NCI-H2081 (cell line): ENCODE measurements at places on chromosomes 16 and 17.

DNA sequence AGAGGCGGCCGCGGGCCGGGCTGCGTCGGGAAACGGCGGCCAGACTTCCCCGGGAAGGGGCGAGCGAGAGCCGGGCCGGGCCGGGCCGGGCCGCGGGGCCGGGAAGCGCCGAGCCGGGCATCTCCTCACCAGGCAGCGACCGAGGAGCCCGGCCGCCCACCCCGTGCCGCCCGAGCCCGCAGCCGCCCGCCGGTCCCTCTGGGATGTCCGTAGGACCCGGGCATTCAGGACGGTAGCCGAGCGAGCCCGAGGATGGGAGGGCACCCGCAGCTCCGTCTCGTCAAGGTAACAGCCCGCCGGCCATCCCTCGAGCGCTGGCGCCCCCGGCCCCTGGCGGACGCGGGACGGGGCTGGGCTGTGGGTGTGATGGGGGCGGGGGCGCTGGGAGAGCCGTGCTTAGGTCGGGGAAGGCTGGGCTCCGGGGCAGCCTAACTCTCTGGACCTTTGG lies at the start of gene CRHR1:
TSS of gene CRHR1 (plus strand) at position 28 of the 448 bp plus-strand sequence. CDS start at position 253, 225 bp downstream.
- DNase-seq: no peak

GRCh38 chr16:74871608-74872007 lies 97.0 kb upstream of the FA2H start:
- DNase-seq: no peak

DNA sequence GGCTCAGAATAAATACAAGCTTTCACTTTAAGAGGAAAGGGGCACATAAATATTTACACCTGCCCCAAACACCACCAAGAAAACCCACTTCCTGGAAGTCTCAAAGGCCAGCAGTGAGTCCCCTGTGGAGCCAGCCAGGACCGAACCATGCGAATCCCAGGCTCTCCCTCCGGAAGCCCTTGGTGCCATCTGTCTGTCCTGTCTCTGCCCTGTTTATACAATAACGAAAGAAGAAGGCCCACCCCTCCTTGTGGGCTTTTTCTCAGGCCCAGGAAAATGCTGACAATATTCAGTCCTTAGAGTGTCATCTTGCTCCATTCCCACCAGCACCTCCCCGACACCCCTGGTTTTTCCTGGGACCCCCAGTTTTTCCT lies 3.6 kb upstream of the SLC6A4 start:
- no peak for DNase-seq

DNA sequence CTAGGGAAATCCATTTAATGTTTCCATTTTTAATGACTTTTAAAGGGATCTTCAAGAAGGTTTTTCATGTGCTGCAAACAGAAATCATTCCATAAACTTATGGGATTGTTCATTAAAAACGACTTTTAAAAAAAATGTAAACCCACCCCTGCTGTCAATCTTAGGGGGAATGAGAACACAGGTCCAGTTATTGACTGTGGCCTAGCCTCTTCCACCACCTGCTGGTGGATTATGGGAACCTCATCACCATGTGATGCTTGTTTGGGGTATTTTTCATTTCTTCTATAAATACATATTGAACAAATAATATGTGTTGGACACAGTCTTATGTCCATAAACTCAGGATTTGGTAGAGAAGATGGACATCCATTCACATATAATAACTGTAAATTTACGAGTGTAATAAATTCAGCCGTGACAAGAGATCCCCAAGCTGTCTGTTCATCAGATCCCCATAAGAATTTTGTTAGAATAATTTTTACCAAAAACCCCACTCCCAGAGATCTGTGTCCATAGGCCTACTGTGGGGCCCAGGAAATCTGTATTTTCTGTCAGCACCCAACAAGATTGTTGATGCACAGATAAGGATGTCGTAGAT lies 42.0 kb upstream of the TMC5 start:
- DNase-seq: peak; percentile 53

GRCh38 chr16:12168074-12169000 lies 191.8 kb downstream of the SNX29 start:
- no peak for DNase-seq

DNA sequence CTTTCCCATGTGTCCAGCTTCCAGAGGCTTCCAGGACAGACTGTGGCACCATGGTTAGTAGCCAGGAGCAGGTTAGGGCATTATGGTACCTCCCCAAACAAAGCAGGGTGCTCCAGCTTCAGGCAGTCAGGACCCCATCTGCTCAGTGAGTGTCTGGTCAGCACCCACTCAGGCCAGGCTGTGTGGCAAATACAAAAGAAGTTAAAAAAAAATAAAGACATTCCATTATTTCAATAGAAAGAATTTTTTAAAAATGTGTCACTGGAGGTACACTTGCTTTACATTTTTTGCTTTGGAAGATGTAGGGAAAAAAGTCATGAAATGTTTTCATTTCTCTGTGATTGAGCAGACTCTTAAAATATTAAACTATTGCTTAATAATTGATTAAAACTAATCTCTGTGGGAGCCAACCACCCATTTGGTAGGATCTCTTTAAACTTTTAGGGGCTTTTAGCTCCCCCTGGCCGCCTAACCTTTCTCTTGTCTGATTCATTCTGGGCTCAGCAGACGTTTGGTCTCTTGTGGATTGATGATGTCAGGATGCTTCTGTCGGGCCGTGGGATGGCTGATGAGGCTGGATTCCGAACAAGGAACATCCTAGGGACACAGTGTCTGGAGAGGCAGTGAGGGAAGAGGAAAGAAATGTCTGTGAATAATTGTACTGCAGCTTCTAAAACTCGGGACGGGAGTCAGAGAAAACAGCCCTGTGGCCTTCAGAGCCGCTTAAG lies 28.4 kb upstream of the NPTX1 start:
- DNase-seq: no peak

GRCh38 chr16:78292086-78292843 lies 192.8 kb downstream of the WWOX start:
- no peak for DNase-seq

- DNase-seq: peak; percentile 90
These were observed 72.5 kb downstream of the RBFOX1 start for GRCh38 chr16:7405166-7405565.

- DNase-seq: no peak
These were observed 135.0 kb downstream of the CDK5R1 start for GRCh38 chr17:32621612-32622312.

DNA sequence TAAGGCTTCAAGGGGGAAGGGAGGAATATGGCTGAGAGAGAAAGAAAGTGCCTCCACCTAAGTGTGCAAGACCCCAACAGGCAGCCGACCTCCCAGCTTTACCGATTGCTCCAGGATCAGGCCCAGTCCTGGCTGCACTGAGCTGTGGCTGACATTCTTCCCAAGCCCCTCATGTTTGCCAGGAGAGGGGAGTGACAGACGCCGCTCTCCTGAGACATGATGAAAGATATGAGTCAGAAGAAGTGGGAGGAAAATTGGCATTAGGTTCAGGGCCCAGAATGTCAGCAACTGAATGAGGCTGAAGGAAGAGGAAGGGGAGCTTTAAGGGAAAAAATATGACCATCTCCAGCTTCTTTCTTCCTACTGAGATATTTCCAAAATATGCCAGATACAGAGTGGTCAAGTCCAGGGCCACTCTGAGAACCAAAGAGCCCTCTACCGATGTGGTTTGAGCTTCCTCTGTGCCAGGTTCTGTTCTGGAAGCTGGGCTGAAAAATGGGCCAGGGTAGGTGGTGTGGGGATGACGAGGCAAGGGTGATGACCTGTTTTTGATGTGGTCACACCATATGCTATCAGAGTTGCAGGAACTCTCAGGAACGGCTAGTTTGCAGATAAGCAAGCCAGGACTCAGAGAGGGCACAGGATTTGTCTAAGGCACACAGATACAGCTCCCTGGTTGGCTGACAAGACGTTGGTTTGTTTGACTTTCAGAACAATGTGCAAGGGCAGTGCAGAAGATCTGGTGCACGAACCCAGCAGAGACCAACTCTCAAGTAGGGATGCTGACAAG lies 176.7 kb downstream of the SOX9 start:
- DNase-seq: no peak
